Bone marrow (tissue), 2 donors: ENCODE measurements at places on chromosomes 4 and X.

GRCh38 chrX:123108513-123109427 is 75.3 kb upstream of the GRIA3 start:
- no peak for DNase-seq

GRCh38 chrX:30679369-30679768 is 26.1 kb downstream of the GK start:
- DNase-seq, result no peak

DNA sequence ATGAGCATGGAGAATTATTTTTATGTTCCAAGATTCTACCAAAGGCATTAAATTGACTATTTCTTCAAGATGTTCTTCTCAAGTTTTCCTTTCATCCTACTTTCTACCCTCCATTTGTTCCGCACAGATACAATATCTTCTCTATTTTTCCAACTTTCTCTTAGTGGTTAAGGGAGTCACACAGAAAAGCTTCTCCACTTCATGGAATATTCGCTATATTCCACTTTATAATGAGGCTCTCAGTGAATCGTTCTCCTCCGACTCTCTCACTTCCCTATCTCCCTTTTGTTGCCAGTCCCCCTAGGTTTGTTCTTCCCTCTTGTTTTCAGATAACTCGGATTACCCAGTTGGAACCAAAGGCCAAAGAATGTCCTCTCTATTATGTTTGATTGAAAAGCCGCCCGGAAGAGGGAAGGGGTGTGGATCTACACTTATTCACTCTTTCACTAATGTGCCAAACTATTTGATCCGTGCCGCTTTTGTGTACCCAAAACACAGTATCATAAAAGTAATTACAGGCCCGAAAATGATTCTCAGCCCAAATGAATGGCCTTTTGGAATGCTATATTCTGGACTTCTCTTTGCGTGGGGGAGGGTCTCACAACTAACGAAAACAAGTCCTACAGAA is 1.2 kb downstream of the SH3D19 start:
- DNase-seq, result no peak

- no peak for DNase-seq
Observed at GRCh38 chr4:31748382-31748781, 1028.2 kb downstream of the PCDH7 start.

GRCh38 chr4:11615601-11616000 is 186.9 kb upstream of the HS3ST1 start:
- DNase-seq, result no peak
